Activated T-cell treated with anti-CD3 and anti-CD28 coated beads for 1 hour (primary cell): ENCODE measurements at places on chromosomes 4 and X.

- no peak for DNase-seq
Measured at GRCh38 chrX:31603411-31604120, 531.7 kb upstream of the FTHL17 start.

- peak; percentile 3 for DNase-seq
Measured at GRCh38 chrX:96685210-96686099, 813 bp downstream of the DIAPH2 start.

GRCh38 chrX:70769659-70770227, 138.8 kb downstream of the TEX11 start:
- DNase-seq = no peak

DNA sequence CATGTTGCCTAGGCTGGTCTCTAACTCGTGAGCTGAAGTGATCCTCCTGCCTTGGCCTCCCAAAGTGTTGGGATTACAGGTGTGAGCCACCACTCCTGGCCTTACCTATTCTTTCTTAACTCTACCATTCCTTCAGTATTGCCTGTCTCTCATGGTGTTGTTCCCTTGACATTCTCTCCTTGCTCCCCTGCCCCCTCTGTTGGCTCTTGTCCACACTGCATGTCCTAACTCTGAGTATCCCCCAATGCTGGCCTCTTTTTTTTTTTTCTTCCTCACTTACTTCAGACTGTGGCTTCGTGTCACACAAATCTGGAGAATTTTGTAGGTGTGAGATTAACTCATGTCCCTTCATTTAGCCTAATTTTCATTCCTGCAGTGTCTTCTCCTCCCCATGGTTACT, 22.9 kb upstream of the FRMPD4 start:
- DNase-seq = no peak

DNA sequence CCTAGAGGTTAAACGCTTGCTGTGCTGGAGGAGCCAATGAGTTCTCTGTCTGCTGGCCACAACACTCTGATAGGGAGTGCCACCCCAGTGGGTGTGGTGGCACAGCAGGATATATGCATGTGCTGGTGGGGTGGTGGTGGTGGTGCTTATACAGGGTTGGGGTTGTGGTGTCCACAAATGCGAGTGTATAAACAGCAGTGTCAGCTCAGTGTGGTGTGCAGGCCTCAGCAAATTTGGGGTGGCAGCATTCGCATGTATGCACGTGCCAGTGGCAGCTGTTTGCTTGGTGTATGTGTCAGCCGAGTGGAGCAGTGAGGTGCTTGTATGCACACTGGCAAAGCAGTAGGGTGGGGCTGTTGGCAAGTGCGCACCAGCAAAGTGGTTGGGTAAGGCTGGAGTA, 157.4 kb downstream of the FAM47A start:
- no peak for DNase-seq

DNA sequence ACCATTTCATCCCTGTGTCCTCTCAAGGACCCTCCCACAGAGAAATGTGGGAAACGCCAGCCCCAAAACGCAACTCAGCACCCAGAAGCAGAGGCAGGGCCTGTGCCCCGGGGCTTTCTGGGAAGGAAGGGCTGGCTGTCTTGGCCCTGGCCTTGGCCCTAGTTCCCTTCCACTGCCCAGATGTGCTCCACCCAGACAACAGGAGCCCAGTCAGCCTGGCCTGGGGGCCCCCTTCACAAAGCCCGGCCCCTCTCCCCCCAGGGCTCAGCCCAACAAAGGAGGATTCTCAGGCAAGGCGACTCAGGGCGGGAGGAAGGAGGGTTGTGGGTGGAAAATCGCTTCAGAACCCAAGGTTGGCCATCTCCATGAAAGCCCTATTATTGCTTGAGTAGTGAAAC, 82.5 kb downstream of the PJA1 start:
- DNase-seq = no peak

DNA sequence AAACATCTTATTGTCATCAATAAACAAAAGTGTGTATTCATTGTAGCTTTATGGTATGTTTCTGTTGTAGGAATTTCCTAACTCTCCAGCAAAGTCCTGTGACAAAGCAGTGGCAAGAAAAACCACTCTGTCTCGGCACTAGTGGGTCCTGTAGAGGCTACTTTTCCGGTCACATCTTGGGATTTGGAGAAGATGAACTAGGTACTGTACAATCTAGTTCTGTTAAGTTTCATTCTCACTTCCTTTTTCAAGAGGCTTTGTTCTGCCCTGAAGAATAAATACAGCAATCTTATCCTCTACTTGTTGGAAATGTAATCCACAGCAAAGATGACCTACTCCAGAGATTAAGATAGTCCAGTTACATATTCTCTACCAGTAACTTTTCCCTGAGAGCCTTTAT, 69.3 kb downstream of the HHIP start:
- no peak for DNase-seq

DNA sequence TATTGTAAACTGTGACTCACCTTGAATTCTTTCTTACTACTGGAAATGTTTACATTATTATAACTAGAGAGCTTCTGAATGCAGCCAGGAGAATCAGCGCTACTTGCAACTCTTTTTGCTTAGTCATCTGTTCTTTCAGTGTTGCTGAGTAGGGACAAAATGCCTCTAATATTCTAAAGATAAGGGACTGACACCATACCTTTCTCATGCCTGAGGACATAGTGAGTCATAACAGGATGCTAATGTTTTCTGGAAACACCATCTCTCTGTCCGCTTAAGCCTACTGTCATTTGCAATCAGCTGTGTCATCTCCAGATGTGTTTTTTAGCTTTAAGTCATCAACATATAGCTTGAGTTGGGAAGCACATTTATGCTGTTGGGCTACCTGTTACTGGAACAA, 108.3 kb downstream of the QRFPR start:
- no peak for DNase-seq

DNA sequence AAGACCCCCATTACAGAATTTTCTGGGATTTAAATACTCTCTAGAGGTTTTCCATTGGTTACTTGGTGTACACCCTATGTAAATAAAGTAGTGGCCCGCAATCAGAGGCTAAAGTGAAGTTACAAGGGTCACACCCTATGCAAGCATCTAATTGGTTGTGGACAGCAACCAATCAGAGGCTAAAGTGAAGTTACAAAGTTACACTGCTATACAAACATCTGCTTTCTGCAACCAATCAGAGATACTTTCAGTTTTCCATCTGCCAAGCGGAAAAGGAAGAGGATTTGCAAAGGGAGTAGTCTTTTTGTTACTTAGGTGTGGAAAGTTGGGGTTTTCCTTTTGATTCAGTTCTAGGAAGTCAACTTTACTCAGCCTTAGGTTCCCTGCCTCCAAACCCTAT, 2.0 kb upstream of the ATRX start:
- DNase-seq = no peak

- DNase-seq = no peak
Measured at GRCh38 chrX:46953137-46953527, 40.9 kb downstream of the JADE3 start.

- DNase-seq = no peak
Measured at GRCh38 chr4:146381263-146381872, 140.4 kb downstream of the SLC10A7 start.

DNA sequence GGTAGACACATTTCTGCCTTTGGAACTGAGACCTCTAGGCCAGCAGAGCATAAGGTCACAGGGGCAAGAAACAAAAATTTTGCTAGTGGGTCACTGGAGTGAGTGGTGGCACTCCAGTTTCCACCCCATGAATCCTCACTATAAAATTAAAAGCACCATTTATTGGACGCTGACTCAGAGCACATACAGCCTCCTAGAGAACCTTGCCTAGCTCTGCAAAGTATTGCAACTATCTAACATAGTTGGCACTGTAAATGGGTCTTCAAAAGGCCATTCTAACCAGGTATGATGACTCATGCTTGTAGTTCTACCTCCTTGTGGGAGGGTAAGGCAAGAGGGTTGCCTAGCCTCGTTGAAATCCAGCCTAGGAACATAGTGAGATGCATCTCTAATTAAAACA, 25.1 kb downstream of the RRAGB start:
- DNase-seq = no peak

- DNase-seq = no peak
Measured at GRCh38 chr4:158519226-158519625, 2.5 kb upstream of the RXFP1 start.

GRCh38 chr4:127856813-127857447, 23.8 kb upstream of the PLK4 start:
- DNase-seq = no peak

- DNase-seq = no peak
Measured at GRCh38 chr4:12472087-12472486, 1012.1 kb downstream of the RAB28 start.

- DNase-seq = no peak
Measured at GRCh38 chrX:338836-339400, 20.3 kb upstream of the GTPBP6 start.

GRCh38 chrX:17735406-17735805, 1.9 kb upstream of the SCML1 start:
- DNase-seq = no peak

GRCh38 chr4:23856630-23857029, 33.2 kb downstream of the PPARGC1A start:
- no peak for DNase-seq
